ENCODE measurements at places on chromosomes 3 and 15.

DNA sequence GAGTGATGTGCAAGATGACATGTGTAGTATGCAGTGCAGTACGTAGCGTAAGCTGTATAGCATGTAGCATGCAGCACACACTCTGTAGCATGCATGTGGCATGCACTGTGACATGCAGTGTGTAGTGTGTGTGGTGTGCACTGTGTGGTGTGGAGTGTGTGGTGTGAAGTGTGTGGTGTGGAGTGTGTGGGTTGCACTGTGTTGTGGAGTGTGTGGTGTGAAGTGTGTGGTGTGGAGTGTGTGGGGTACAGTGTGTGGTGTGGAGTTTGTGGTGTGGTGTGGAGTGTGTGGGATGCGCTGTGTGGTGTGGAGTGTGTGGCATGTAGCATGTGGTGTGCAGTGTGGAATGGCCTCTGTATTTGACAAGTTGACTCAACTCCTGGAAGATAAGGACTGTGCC, 39.2 kb downstream of the ROPN1B start:
- DNase-seq = no peak

- DNase-seq = no peak
These were observed 178.0 kb downstream of the FMN1 start for GRCh38 chr15:33016405-33017024.

GRCh38 chr15:32956006-32956405, 238.2 kb downstream of the GREM1 start:
- no peak for DNase-seq

DNA sequence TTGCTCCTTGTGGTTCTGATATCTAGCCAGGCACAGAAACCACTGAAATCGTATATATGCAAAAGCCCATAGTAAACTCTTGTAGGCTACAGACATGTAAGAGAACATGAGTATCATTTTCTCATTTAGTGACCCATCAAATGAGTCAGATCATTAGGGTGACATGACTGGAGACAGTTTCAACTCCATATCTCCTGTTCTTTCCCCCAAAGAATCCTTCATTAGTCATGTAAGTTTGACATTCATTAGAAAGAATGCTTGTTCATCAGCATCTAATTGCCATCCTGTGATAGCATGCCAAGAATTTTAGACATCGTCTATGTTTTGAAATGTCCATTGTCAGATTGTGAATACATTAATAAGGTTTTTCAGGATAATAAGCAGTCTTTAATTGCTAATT, 264.9 kb upstream of the TPM1 start:
- DNase-seq = no peak

- DNase-seq = no peak
These were observed 17.5 kb downstream of the PPP2R3A start for GRCh38 chr3:135982922-135983581.
